ENCODE measurements at places on chromosomes 3 and 15.

- DNase-seq = no peak
These were observed 14.2 kb downstream of the THRB start for GRCh38 chr3:24480497-24480896.

GRCh38 chr3:144586382-144586781 lies 614.8 kb downstream of the DIPK2A start:
- no peak for DNase-seq

GRCh38 chr15:83898361-83898760 lies 244.4 kb downstream of the ADAMTSL3 start:
- DNase-seq = no peak

- no peak for DNase-seq
These were observed 63.6 kb downstream of the FAM81A start for GRCh38 chr15:59501597-59501996.

DNA sequence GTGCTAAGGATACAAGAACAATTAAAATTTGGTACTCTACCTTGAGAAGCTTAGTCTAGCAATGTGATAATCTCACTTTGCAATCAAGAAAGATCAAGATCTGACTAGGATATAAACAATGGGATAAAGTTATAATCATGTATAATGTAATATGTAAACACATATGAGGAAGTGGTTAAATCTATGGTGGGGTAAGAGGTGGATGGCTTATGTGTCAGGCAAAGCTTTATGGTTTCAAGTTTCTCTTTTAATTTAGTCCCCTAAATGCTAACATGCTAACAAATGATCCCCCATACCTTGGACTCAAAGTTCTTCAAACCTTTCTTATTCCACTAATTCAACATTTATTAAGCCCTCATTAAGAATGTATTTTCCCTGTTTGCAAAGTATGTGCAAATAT lies 2.5 kb downstream of the RSL24D1 start:
- DNase-seq = no peak

DNA sequence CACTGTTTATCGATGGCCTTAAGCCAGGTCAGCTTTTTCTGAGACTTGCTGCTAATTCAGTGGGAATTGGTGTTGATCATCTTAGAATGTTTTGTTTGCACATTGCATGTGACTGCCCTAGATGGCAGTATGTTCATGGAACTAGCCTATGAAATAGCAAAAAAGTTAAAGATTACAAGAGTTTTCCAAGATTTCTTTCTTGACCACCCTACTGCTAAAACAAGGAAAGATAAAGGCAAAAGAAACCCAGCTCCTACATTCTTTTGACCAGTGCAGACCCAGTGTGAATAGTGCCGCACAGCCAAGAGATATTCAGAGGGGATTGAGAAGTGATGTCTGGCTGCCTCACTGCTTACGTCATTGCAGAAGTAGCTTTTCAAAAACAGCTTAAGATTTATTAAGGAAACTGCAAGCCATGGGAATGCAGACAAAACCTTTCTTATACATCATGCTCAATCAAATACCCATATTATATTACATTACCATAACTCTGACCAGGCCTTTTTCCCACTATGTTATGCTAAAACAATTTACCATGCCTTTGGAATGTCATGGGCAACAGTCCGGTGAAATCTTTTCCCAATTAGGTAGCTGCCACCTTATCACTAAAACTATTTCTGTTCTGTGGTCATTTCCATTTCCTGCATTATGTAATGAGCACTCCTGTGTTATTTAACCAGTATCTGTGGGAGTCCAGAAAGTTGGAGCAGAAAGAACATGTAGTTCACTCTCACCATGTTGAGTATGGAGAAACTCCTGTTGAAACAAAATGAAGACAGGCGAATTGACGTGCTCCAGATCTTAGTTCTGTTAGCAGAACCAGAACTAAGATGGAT lies 6.0 kb downstream of the PHLDB2 start:
- DNase-seq = no peak

- DNase-seq = no peak
These were observed 5.9 kb upstream of the CD47 start for GRCh38 chr3:108096532-108097321.

All from CD4-positive, alpha-beta memory T cell (primary cell).